ENCODE measurements at places on chromosomes 1 and 21.

- no peak for DNase-seq
Measured at GRCh38 chr1:119882132-119883049, 13.9 kb downstream of the ADAM30 start.

GRCh38 chr1:231818337-231818736 lies 191.7 kb downstream of the DISC1 start:
- DNase-seq: peak; percentile 90

- no peak for DNase-seq
Measured at GRCh38 chr1:3180915-3181314, 111.9 kb downstream of the PRDM16 start.

GRCh38 chr1:51622455-51622913 lies 5.6 kb downstream of the OSBPL9 start:
- peak; percentile 80 for DNase-seq

GRCh38 chr1:43274804-43275180 lies 5.0 kb downstream of the TMEM125 start:
- DNase-seq: no peak

- no peak for DNase-seq
Measured at GRCh38 chr1:64514197-64514765, 44.4 kb downstream of the CACHD1 start.

- no peak for DNase-seq
Measured at GRCh38 chr1:209265301-209265700, 318.2 kb upstream of the CAMK1G start.
